ENCODE measurements at places on chromosomes 1 and 21.

GRCh38 chr1:246506367-246506673 lies 759 bp downstream of the SMYD3 start:
- peaks cover 23% of the 10 kb centered on the region for H3K36me3 ChIP-seq
- H3K4me3 ChIP-seq: peak overlapping the region; percentile 77
- peaks cover 33% of the 10 kb centered on the region for H3K4me1 ChIP-seq
- peak; percentile 26 for DNase-seq
- peak overlapping the region; percentile 74 for H3K27ac ChIP-seq

DNA sequence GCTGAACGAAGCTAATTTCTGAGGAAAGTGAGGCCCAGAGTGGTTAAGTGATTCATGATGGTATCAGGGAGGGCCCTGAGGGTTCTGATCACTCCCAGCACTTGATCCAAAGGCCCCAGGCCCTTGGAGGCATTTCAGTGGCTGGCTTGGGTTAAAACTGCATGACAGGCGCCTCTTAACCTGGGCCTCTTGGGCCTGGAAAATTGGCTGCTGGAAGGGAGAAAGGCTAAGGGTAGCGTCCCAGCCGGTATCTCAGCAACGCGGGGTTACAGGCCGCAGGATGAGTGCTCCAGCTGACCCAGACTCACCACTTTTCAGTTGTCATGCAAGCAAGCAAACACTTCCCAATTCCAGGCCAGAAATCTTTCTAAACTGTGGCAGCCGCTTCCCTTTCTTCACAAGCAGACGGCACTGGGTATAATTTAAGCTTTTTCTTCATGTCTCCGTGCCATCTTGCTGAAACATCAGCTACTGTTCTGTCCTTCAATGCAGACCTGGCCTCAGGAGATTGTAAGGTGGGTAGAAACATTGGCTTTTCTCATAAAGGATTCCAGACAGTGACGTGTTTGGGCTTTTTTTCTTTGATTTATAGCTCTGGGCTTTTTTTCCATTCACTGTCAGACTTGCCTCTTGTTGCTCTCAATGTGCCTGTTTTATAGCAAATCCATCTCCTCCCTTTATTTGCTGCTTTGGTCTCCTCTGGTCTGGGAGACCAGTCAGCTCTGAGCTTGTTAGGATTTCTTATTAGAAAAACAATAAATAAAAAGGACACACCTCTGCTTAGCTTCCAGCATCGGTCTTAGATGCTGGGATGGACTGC lies 229.1 kb downstream of the KCNJ6 start:
- no peaks in the 10 kb centered on the region for H3K27me3 ChIP-seq
- no peaks in the 10 kb centered on the region for H3K4me1 ChIP-seq
- no peak overlapping the region for H3K4me3 ChIP-seq
- no peak overlapping the region for H3K27ac ChIP-seq
- H3K36me3 ChIP-seq: no peaks in the 10 kb centered on the region

- H3K36me3 ChIP-seq: no peaks in the 10 kb centered on the region
- no peak for DNase-seq
- H3K4me3 ChIP-seq: no peak overlapping the region
- H3K27me3 ChIP-seq: no peaks in the 10 kb centered on the region
- no peak overlapping the region for H3K27ac ChIP-seq
- H3K4me1 ChIP-seq: peaks cover 25% of the 10 kb centered on the region
Observed at GRCh38 chr21:35219719-35220118, 170.6 kb upstream of the RUNX1 start.

GRCh38 chr1:213231795-213232231 lies 180.8 kb downstream of the RPS6KC1 start:
- no peak overlapping the region for H3K4me3 ChIP-seq
- no peaks in the 10 kb centered on the region for H3K27me3 ChIP-seq
- H3K27ac ChIP-seq: no peak overlapping the region
- no peak for DNase-seq
- peaks cover 3% of the 10 kb centered on the region for H3K36me3 ChIP-seq

- no peaks in the 10 kb centered on the region for H3K36me3 ChIP-seq
- no peak for DNase-seq
- no peaks in the 10 kb centered on the region for H3K4me1 ChIP-seq
- no peaks in the 10 kb centered on the region for H3K27me3 ChIP-seq
- no peak overlapping the region for H3K27ac ChIP-seq
Observed at GRCh38 chr1:75171876-75172275, 37.7 kb downstream of the LHX8 start.

- H3K4me1 ChIP-seq: no peaks in the 10 kb centered on the region
- DNase-seq: no peak
Observed at GRCh38 chr1:150508982-150509381, 1.1 kb downstream of the ECM1 start.

DNA sequence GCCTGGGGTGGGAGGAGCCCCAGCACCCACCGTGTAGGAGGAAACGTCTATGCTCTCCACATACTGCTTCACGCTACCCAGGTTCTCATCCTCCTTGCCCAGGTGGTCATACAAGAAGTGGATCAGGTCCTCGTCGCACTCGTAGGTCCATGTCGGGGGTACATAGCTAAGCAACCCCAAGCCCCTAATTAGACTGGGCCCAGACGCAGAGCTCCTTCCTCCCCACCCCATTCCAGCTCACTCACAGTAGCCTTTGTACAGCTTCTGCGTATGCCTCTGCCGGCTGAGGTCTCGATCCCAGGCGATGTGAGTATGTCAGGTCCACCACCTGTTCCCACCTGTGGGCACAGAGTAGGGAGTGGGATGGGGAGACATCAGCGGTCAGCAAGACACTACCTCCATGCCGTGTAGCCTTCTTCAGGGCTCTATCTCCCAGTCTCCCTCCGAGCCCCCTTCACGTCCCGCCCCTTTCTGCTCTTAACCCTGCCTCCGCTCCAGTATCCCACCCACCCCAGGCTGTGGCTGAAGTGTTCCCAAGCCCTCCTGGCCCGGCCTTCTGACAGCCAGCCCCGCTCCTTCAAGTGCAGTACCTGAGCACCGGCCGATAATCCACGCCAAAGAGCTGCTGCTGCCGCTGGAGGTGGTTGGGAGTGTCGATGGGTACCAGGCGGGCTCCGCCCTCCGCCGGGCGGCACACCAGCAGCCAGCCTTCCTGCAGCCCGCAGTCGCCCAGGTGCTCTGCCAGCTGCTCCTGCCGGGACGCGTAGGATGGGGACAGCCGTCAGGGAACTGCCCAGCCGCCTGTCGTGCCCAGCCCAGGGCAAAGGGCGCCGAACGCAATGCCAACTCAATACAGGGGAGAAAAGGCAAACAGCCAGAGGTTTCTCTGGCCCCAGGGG lies 919 bp downstream of the HECTD3 start:
- peaks cover 55% of the 10 kb centered on the region for H3K36me3 ChIP-seq
- H3K27ac ChIP-seq: peak overlapping the region; percentile 77
- H3K4me3 ChIP-seq: peak overlapping the region; percentile 78
- DNase-seq: peak; percentile 47

GRCh38 chr1:10678852-10679251 lies 117.6 kb downstream of the CASZ1 start:
- no peak overlapping the region for H3K4me3 ChIP-seq
- H3K4me1 ChIP-seq: peaks cover 4% of the 10 kb centered on the region
- no peaks in the 10 kb centered on the region for H3K27me3 ChIP-seq
- no peaks in the 10 kb centered on the region for H3K36me3 ChIP-seq

GRCh38 chr1:183711741-183712361 lies 58.7 kb upstream of the APOBEC4 start:
- H3K36me3 ChIP-seq: no peaks in the 10 kb centered on the region
- H3K27me3 ChIP-seq: no peaks in the 10 kb centered on the region
- H3K4me3 ChIP-seq: no peak overlapping the region
- no peak for DNase-seq
- H3K27ac ChIP-seq: no peak overlapping the region

GRCh38 chr1:247535402-247535801 lies 838 bp downstream of the OR2C3 start:
- H3K27ac ChIP-seq: no peak overlapping the region
- no peaks in the 10 kb centered on the region for H3K36me3 ChIP-seq
- H3K27me3 ChIP-seq: no peaks in the 10 kb centered on the region

GRCh38 chr1:92901699-92902405 lies 59.4 kb downstream of the DIPK1A start:
- no peaks in the 10 kb centered on the region for H3K27me3 ChIP-seq
- peak overlapping the region; percentile 17 for H3K27ac ChIP-seq
- no peak for DNase-seq
- peaks cover 5% of the 10 kb centered on the region for H3K4me1 ChIP-seq
- H3K36me3 ChIP-seq: peaks cover 15% of the 10 kb centered on the region

DNA sequence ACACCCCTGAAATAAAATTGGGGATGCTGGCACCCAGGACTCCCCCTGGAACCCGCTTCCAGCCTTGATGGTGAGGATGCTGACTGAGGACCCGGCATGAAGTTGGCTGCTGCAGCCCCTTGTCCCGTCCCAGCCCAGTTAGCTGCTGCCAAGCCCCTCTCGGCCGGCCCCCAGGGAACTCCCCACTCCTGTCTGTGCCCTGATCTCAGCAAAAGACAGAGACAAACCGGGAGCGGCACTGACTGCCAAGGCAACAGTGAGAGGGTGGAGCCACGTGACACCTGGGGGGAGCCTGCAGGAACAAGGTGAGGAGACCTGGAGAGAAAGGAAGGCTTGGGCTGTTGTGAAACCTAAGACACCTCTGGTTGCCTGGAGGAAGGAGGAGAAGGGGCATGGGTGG lies 24.7 kb downstream of the CASZ1 start:
- H3K36me3 ChIP-seq: no peaks in the 10 kb centered on the region
- no peak for DNase-seq
- H3K27ac ChIP-seq: no peak overlapping the region
- no peaks in the 10 kb centered on the region for H3K4me1 ChIP-seq
- H3K27me3 ChIP-seq: peaks cover 41% of the 10 kb centered on the region
- no peak overlapping the region for H3K4me3 ChIP-seq

GRCh38 chr1:228997721-228998144 lies 262.5 kb downstream of the RHOU start:
- no peak for DNase-seq
- H3K27me3 ChIP-seq: peaks cover 6% of the 10 kb centered on the region
- no peaks in the 10 kb centered on the region for H3K4me1 ChIP-seq

- DNase-seq: no peak
- no peaks in the 10 kb centered on the region for H3K36me3 ChIP-seq
- H3K4me3 ChIP-seq: no peak overlapping the region
- H3K27ac ChIP-seq: no peak overlapping the region
Observed at GRCh38 chr1:21379571-21379970, 60.4 kb upstream of the NBPF3 start.

GRCh38 chr1:207873055-207873890 lies 37.7 kb downstream of the CD34 start:
- peaks cover 2% of the 10 kb centered on the region for H3K36me3 ChIP-seq
- H3K27me3 ChIP-seq: no peaks in the 10 kb centered on the region
- peak; percentile 82 for DNase-seq
- peak overlapping the region; percentile 92 for H3K27ac ChIP-seq
- no peak overlapping the region for H3K4me3 ChIP-seq
- peaks cover 73% of the 10 kb centered on the region for H3K4me1 ChIP-seq

DNA sequence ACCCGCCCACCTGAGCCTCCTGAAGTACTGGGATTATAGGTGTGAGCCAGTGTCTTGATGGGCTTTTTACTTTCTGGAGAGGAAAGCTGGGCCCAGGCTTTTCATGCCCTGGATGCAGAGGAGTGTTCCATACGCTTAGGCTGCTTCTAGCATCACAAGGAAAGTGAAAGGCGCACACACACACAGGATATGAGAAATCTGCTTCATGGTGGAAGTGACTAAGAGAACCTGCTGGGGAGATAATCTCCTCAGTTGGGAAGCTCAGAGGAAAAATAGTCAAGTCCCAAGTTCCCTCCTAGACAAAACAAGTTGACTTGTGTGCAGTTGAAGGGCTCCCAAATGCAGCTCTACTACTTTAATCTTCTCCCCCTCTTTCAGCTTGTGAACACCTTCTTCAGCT lies 2.2 kb downstream of the NUDC start:
- peaks cover 58% of the 10 kb centered on the region for H3K36me3 ChIP-seq
- H3K4me3 ChIP-seq: no peak overlapping the region
- no peak overlapping the region for H3K27ac ChIP-seq
- DNase-seq: no peak

GRCh38 chr1:215273838-215274516 lies 191.4 kb downstream of the KCNK2 start:
- no peak overlapping the region for H3K4me3 ChIP-seq
- H3K27ac ChIP-seq: no peak overlapping the region
- no peaks in the 10 kb centered on the region for H3K4me1 ChIP-seq
- no peaks in the 10 kb centered on the region for H3K27me3 ChIP-seq
- H3K36me3 ChIP-seq: no peaks in the 10 kb centered on the region
